Progenitor cell of endocrine pancreas (in vitro differentiated cells): ENCODE measurements at places on chromosomes 12 and 14. TPM values are rescaled to one million over a fixed set of nuclear protein-coding genes. Genes with fewer than 3 reads are reported as not detected.

DNA sequence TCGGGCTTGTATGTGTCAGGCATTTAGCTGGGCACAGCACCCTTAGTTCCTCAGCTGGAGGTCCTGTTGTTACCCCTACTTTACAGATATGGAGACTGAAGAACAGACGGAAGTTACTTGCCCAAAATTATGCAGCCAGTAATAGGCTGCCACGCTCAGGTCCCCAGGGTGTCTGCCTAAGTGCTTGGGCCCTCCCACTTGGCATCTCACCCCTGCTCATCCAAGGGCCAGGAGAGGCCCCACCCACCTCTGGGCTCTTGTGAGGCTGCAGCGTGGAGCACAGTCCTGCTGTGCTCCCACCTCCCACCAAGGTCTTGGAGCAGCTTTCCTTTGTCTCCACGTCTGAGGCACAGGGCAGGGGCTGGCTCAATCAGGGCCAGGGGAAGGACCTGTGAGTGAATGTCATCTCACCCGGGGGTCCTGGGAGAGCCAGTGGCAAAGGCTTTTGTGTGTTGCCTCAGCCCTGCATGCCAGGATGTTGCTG is 64.6 kb downstream of the BEGAIN start:
- no peak overlapping the region for H3K27ac ChIP-seq
- no peaks in the 10 kb centered on the region for H3K36me3 ChIP-seq
- no peak for DNase-seq
- no peaks in the 10 kb centered on the region for H3K27me3 ChIP-seq
- H3K4me1 ChIP-seq = no peaks in the 10 kb centered on the region

GRCh38 chr12:119710965-119711551 is 43.1 kb downstream of the PRKAB1 start:
- H3K27ac ChIP-seq = peak overlapping the region; percentile 59
- H3K36me3 ChIP-seq = peaks cover 37% of the 10 kb centered on the region

- peak overlapping the region; percentile 45 for H3K4me3 ChIP-seq
- no peaks in the 10 kb centered on the region for H3K36me3 ChIP-seq
- peak; percentile 18 for DNase-seq
These were observed 122.0 kb downstream of the AACS start for GRCh38 chr12:125187148-125187745.

The BATF gene
- 0.55 TPM in 1 of 2 replicates, not detected in the other for total RNA-seq
